Mesenteric fat pad (tissue), 1 donor: ENCODE measurements at places on chromosomes 5 and 9. TPM values are rescaled to one million over a fixed set of nuclear protein-coding genes. Genes with fewer than 3 reads are reported as not detected.

Gene INPP5E
- 11.4 TPM for total RNA-seq

Gene SLC34A1
- total RNA-seq: not detected

Gene PPP3R2
- total RNA-seq: not detected

Gene GPR150
- total RNA-seq: 0.32 TPM
